DMS153 (cell line): ENCODE measurements at places on chromosomes 16 and 17.

DNA sequence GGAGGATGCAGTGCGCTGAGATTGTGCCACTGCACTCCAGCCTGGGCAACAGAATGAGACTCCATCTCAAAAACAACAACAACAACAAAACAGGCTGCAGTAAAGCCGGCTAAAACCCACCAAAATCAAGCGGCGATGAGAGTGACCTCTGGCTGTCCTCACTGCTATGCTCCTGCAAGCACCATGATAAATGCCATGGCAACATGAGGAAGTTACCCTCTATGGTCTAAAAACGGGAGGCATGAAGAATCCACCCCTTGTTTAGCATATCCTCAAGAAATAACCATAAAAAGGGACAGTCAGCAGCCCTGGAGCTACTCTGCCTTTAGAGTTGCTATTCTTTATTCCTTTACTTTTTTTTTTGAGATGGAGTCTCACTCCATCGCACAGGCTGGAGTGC is 8.4 kb upstream of the LGALS3BP start:
- no peak for DNase-seq

- DNase-seq, result peak; percentile 31
Measured at GRCh38 chr17:5619088-5619740, 34.9 kb upstream of the NLRP1 start.

DNA sequence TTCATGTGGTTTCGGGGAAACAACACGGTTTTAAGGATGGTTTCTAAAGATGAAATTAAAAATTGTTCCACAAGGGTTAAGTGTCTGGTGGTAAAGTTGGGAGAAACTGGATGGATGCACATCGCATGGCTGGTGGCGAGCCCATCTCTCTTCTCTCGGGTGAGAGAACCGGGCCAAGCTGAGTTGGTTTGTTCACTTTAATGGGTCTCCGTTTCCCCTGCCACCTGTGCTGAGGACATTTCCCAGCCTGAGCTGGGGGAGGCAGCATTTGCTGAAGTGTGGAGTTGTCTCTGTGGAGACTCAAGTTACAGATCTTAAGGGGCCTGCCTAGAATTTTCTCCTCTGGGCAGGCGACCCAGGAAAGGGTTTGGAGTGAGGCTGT is 7.9 kb downstream of the FUS start:
- DNase-seq, result no peak

DNA sequence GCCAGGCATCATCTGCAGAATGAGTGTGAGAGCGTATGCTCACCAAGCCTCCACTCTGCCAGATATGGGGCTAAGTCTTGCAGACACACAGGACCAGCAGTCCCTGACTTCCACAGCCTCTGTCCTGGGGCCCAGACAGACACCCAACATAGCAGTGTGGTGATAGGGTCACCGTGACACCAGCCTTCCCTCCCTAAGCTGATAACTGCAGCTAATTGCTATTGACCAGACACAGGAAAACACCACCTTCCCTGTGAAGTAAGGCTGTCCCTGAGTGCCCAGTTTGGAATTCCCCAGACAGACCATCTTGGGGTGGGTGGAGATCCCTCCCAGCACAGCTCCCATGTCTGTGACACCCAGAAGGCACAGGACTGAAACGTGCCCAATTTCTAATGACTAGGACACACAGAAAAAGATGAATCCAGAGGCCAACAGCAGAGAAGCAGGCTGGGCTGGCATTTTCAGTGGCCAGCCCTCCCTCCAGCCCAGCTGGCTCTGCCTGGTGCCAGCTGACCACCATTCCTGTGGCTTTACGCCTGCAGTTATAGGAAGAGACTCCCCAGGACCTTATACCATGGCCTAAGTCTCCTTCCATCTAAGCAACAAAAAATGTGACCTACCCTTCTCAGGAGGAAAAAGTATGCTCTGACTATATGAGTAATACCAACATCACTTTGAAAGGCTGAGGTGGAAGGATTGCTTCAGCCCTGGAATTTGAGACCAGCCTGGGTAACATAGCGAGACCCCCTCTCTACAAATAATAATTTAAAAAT is 30.3 kb downstream of the ATPAF2 start:
- DNase-seq, result no peak

DNA sequence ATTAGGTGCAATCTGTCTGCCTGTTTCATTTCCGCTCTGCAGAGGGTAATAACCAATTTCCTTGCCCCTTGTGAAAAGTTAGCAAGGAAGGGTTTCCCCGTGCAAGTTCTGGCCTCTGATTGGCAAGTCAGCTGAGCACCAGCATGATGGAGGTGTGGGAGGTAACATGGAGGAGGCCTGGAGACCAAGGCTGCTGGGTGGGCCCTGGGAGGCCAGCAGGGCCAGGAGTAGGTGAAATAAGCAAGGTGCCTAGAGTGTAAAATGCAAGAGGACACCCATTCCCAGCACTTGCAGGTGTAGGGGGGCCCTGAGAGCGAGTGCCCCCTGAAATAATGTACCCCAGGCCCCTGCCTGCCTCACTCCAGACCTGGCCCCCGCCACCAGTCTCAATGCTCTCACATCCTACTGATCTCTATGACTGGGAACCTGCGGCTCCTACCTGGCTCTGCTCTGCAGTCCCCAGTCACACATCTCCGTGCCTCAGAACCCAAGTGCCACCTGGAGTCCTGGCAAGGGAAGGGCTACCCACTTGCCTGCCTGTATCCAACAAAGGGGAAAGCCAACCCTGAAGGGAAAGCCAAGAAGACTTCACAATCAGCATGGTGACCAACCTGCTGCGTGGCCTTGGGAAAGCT is 116.2 kb downstream of the C16orf78 start:
- DNase-seq, result no peak

GRCh38 chr17:65467156-65467555 is 94.3 kb downstream of the AXIN2 start:
- DNase-seq, result no peak

GRCh38 chr17:9536061-9536460 is 39.6 kb downstream of the STX8 start:
- DNase-seq, result no peak

DNA sequence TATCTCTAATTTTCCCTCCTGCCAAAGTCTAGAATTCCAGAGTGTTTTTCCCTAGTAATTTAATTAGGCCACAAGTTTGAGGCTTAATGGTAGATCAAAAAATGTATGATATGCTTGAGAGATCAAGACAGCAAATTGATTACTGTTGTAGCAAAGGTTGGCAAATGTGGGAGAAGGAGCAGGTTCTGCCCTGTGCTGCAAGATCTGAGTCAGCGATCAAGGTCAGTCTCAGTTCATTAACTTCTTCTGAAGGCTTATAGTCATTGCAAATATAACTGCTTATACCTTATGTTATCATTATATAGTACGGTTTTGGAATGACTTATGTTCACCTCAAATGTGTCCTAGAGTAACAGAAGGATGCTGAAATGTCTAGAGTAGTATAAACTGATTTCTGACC is 231.1 kb upstream of the TBX2 start:
- no peak for DNase-seq

- DNase-seq, result no peak
Measured at GRCh38 chr16:4531811-4532210, 6.8 kb downstream of the CDIP1 start.

- no peak for DNase-seq
Measured at GRCh38 chr16:81435103-81435502, 9.5 kb upstream of the CMIP start.

DNA sequence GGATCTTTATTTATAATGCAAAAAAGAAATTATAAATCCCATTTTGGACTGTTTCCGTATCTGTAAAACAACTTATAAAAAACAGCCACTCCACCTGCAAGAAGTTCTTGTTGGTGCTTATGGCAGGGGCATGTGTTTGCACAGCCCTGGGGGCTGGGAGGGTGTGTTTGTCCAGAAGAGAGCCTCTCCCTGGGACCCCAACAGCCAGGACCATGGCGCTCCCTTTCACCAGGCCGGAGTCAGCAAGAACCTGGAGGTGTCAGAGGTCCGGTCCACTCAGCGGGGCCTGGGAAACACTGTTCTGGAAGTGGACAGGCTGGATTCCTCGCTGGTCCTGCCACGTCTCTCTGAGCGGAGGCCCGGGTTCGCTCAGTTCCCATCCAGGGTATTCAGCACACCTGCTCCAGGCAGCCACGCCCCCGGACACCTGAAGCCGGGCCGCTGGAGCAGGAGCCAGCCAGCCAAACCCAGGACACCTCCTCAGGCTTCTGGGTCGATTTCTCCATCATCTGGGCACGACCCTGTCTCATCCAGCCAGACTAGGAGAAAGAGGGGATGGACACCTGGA is 18.9 kb upstream of the GINS2 start:
- peak; percentile 24 for DNase-seq

GRCh38 chr17:4269915-4270314 is 6.1 kb upstream of the ANKFY1 start:
- DNase-seq, result no peak
